ENCODE measurements at places on chromosomes 4 and X.

- no peak overlapping the region for H3K27ac ChIP-seq
- H3K27me3 ChIP-seq, result no peaks in the 10 kb centered on the region
- no peak for DNase-seq
- no peaks in the 10 kb centered on the region for H3K4me1 ChIP-seq
- H3K4me3 ChIP-seq, result no peak overlapping the region
- H3K36me3 ChIP-seq, result no peaks in the 10 kb centered on the region
Measured at GRCh38 chrX:136656361-136656964, 8.5 kb downstream of the CD40LG start.

GRCh38 chr4:25160714-25161592 is 704 bp upstream of the SEPSECS start:
- peak overlapping the region; percentile 97 for H3K27ac ChIP-seq
- H3K4me1 ChIP-seq, result peaks cover 17% of the 10 kb centered on the region
- H3K4me3 ChIP-seq, result peak overlapping the region; percentile 86

- no peaks in the 10 kb centered on the region for H3K36me3 ChIP-seq
- no peaks in the 10 kb centered on the region for H3K27me3 ChIP-seq
- H3K27ac ChIP-seq, result no peak overlapping the region
- H3K4me3 ChIP-seq, result no peak overlapping the region
- peaks cover 11% of the 10 kb centered on the region for H3K4me1 ChIP-seq
Measured at GRCh38 chr4:95155759-95156451, 392.9 kb downstream of the UNC5C start.

DNA sequence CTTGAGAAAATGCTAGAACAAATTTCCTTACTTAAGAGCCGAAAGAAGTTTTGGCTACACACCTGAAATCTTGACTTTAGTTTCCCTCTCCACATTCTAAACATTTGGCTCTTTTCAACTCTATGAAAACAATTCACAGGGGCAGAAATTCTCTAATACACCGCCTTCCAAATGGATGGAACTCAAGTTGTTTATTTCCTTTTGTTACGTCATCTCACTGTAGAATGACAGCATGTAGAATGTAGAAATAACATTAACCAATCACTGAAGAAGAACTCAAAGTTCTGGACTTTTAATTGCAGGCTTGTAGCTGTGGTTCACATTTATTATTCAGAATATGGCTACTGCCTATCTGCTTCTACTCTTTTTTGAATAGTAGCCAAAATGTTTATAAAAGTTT is 1.9 kb downstream of the DMP1 start:
- no peak for DNase-seq
- H3K27me3 ChIP-seq, result no peaks in the 10 kb centered on the region
- no peak overlapping the region for H3K4me3 ChIP-seq
- no peaks in the 10 kb centered on the region for H3K4me1 ChIP-seq

DNA sequence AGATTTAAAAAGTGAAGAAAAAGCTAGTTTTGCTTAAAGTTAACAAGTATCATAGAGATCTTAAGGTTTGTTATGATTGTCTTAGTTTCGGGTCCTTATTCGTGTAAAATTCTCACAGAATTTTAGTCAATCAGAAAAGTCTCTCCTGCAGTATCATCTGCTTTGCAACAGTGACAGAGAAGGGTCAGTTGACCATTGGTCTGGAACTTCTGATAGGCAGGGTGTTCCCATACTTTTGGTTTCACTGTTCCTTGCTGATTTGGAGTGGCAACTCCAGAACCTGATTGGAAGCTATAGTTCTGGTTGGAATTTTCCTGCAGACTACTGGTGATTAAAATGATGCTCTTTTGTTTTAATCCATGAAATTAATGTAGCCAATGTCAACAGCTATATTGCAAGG is 1.8 kb downstream of the IL15 start:
- H3K4me3 ChIP-seq, result no peak overlapping the region
- H3K27ac ChIP-seq, result no peak overlapping the region
- no peaks in the 10 kb centered on the region for H3K36me3 ChIP-seq
- H3K27me3 ChIP-seq, result no peaks in the 10 kb centered on the region
- peaks cover 10% of the 10 kb centered on the region for H3K4me1 ChIP-seq

- DNase-seq, result no peak
- H3K27ac ChIP-seq, result no peak overlapping the region
- H3K36me3 ChIP-seq, result no peaks in the 10 kb centered on the region
- H3K4me3 ChIP-seq, result no peak overlapping the region
Measured at GRCh38 chrX:39903937-39904336, 193.8 kb downstream of the BCOR start.

- no peaks in the 10 kb centered on the region for H3K4me1 ChIP-seq
- no peaks in the 10 kb centered on the region for H3K36me3 ChIP-seq
- no peaks in the 10 kb centered on the region for H3K27me3 ChIP-seq
- no peak overlapping the region for H3K4me3 ChIP-seq
- H3K27ac ChIP-seq, result no peak overlapping the region
Measured at GRCh38 chrX:111360839-111361238, 51.2 kb downstream of the DCX start.

GRCh38 chr4:56261027-56261426 is 126.3 kb downstream of the AASDH start:
- H3K36me3 ChIP-seq, result no peaks in the 10 kb centered on the region
- peak; percentile 38 for DNase-seq
- H3K27ac ChIP-seq, result no peak overlapping the region
- H3K4me3 ChIP-seq, result no peak overlapping the region

DNA sequence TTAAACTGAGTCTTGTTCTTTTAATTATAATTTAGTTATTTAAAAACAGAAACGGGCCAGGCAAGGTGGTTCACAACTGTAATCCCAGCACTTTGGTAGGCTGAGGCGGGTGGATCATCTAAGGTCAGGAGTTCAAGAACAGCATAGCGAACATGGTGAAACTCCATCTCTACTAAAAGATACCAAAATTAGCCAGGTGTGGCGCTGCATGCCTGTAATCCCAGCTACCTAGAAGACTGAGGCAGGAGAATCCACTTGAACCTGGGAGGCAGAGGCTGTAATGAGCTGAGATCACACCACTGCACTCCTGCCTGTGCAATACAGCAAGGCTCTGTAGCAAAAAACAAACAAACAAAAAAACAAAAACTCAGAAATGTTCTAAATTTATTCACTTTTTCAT is 852.9 kb downstream of the TECRL start:
- H3K4me1 ChIP-seq, result no peaks in the 10 kb centered on the region
- no peaks in the 10 kb centered on the region for H3K36me3 ChIP-seq
- H3K4me3 ChIP-seq, result no peak overlapping the region
